Thoracic aorta (tissue), 2 donors: ENCODE measurements at places on chromosomes 2 and 18. TPM values are rescaled to one million over a fixed set of nuclear protein-coding genes. Genes with fewer than 3 reads are reported as not detected.

GRCh38 chr2:23696752-23697045 is 230.2 kb downstream of the ATAD2B start:
- DNase-seq: no peak

DNA sequence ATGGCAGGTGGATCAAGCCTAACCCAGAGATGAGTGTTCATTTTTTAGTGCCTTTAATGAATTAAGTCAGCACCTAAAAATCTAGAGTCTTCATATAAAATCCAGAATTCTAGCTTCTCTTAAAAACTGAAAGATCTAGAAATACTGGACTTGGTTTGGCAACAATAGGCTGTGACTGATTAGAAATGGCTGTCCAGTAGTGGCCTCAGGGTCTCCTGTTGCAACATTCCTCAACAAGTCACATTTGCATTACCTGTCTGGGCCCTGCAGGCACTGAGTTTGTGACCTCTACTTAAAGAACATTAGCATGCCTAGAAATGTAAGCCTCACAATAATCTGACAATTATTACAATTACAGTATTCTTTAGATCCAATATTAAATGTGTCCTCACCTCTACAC is 33.1 kb downstream of the MBD2 start:
- no peak for DNase-seq

DNA sequence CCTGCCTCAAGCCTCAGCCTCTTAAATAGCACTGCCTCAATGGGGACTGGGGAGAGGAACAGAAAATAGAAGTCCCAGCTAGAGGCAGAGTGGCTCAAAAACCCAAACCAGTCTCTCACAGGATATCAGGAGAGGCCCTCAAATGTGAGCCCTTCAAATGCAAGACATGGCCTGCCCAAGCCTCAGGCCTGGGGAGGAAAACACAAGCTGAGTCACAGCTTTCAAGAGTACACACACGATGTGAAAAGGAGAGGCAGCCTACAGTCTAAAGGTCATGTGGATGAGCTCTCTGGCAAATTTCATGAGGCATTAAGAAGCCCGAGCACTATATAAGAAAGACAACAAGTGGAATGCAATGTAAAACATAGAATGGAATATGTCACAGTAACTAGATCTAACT is 316.6 kb upstream of the MEX3C start:
- DNase-seq: no peak

The PLEK gene
- total RNA-seq: 20.7 TPM

The DIPK1C gene
- total RNA-seq: not detected

DNA sequence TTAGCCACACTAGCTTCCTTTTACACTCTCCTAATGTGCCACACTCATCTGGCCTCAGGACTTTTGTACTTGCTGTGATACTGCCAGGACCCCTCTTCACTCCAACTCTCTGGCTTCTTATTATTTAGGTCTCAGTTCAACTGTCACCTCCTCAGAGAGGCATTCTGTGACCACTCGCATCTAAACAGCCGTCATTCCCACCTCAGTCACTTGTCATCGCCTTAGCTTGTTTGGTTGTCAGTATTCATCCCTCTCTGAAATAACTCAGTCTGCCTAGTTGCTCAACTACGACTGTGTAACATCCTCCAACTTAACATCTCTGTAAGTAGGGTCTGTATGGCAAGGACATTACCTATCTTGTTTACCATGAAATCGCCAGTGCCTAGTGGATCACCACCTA is 27.2 kb downstream of the MGAT4A start:
- no peak for DNase-seq

The SERPINB11 gene
- not detected for total RNA-seq

DNA sequence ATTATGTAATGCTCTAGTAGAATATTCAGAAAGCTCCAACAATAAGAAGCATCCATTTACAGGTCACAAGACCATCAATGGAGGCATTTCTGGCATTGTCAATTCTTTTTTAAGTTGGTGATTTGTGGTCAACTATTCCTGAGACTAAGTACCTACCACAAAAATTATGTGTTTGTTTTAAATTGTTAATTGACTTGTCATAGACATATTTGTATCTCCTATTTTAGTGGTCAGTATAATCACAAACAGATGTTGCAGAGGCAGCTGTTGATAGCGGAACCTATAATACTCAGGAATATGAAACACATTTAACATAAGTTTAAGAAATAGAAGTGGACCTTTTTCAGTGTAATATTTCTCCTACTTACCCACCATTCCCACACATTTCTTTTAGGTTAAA is 430.1 kb downstream of the CCDC85A start:
- no peak for DNase-seq

DNA sequence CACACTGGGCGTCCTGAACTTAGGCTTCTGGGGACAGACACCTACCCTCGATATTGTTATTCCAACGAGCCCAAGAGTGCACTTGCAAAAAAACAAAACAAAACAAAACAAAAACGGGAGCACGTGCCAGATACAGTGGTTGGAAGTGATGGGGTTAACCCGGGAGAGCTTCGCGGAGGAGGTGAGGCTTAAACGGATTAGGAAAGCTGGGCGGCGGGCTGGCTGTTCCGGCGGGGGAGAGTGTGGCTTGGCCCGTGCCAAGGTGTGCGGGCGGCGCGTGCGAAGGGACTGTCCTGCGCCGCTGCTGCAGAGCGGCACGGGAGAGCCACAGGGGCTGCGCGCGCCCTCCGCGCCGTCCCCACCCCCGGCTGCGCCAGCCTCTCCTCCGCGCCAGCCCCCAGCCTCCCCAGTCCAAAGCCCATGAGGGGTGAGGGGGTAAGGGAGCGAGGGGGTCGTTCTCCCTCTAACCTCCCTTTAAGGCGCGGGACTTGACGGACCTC is 1.5 kb upstream of the SLC30A3 start:
- no peak for DNase-seq

The HJURP gene
- total RNA-seq: 1.6 TPM
